ENCODE measurements at places on chromosomes 2 and 18. TPM values are rescaled to one million over a fixed set of nuclear protein-coding genes. Genes with fewer than 3 reads are reported as not detected.

Gene UGT1A10
- total RNA-seq = 112 TPM

DNA sequence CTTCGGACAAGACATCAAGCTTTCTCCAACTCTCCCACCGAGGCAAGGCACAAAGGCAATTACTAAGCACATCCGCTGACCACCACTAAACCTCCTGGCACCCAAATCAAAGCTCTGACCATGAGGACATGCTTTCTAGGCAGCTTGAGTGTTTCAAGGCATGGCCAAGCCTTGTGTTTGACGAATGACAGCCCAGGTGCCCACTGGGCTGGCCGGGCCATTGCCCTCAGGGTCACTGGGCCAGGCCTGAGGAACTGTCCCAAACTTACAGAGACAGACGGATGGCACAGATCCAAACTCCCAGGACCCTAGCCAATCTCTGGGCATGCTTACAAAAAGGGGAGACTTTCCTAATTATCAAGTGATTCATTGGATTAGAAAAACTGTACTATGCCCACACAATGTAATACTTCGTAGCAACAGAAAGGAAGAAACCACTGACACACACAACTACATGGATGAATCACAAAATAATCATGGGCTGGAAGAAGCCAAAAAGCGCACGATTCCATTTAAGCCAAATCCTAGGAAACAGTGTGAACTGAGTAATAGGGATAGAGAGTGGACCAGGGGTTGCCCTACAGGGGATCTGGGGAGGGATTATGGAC, 20.2 kb downstream of the CRACDL start:
- DNase-seq = no peak

DNA sequence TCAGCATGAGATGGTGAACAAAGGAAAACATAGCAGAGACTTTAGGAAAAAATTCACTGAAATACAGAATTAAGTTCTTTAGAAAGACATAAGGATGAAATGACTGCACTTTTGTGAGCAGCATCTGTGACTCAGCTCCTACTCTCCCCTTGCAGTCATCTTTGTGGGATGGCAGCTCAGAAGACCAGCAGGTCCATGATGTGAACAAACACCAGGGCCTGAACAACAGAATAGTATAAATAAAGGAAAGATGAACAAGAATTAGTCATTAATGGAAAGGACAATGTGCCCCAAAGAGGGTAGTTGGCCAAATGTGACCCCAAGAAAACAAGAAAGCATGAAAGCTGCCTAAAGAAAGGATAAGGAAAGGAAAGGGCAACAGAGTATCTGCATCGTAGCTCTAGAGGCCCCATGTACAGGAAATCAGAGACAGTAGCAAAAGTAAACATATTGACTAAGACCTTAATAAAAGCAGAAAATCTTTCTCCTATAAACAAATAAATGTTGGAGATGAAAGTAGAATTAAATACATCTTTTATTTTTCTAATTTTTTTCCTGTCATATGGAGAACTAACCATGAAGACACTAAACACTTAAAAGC, 318.0 kb downstream of the ZEB2 start:
- no peak for DNase-seq

Gene SOX11
- total RNA-seq = not detected

GRCh38 chr18:48908916-48909315, 41.8 kb downstream of the SMAD7 start:
- no peak for DNase-seq

Gene AMER3
- 0.42 TPM for total RNA-seq

DNA sequence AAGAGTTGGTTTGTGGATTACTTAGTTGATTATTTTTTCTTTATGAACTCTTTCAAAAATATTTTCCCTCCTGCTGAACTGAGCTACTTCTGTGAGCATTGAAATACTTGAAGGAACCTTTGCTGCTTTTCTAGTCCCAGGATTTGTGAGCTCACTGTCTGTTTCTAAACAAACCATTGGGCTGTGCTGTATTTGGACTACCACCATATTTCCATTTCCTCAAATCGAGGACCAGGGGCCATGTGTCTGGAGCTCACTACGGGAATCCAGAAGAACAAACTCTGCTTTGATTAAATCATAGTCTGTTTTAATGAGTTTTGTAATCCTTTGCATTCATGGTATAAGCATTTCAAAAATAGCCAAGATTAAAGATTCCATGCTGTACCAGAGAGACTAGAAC, 1.3 kb downstream of the MRPL33 start:
- no peak for DNase-seq

GRCh38 chr2:147632198-147632597, 212.6 kb upstream of the ACVR2A start:
- DNase-seq = no peak

- no peak for DNase-seq
Observed at GRCh38 chr2:48445091-48445725, 84.7 kb upstream of the STON1 start.

Gene GAL3ST2
- 50.8 TPM for total RNA-seq

DNA sequence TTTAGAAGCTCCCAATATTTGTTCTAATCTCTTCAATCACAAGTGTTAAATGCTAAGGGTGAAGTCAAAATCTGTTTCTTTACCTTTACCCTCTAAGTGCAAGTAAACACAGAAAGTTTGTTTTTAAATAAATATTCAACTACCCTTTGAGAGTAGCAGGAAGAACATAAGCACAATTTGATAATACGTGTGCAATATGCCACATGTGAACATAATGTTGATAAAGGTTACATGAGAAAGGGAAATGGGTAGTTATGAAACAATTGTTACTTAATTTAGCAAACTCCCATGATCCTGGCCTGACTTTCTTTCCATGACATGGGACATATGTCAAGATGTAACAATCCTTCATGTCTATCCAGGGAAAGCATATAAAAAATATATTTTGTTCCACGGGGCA, 7.1 kb downstream of the SPRED2 start:
- DNase-seq = no peak

Gene TBR1
- not detected for total RNA-seq

DNA sequence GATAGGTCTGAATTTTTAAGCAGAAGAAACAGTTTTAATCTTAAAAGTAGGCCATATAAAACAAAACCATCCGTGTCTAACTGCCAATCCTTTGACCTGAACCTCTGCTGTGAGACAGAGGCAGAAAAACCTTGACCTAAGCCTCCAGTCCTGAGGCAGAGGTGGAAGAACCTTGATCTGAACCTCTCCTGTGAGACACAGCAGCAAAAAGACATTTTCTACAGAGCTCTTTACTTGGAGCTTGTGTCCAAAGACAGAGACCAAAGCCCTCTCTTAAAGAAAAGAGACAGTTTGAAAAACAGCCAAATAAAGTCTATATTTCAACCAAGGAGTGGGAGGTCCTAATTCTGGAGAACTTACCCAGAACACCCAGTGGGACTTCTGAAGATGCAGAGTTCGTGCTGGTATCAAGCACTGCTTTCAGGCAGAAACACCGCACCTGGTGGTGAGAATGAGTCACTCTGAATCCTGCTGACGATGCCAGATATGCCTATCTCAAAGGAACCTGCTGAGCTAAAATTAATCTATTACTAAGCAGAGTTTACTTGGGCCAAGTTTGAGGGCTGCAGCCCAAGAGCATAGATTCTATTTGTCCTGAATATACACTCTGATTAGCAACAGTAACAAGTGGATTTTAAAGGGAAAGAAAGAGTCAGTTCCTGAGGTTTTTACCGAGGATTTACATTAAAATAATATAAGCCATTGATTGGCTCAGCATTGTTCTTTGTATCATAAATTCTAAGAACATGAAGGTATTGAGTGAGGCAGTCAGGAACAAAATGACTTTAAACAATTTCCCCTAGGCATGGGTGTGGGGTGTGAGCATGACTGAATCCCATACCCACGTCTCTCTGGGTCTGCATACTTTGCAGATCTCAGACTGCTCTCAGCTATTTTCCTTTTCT, 806.4 kb downstream of the TRIB2 start:
- no peak for DNase-seq

GRCh38 chr2:238346544-238346943, 26.2 kb downstream of the TRAF3IP1 start:
- no peak for DNase-seq

GRCh38 chr2:32772638-32773447, 145.0 kb downstream of the TTC27 start:
- DNase-seq = no peak

Gene CHMP1B
- 95.0 TPM for total RNA-seq

GRCh38 chr2:101803128-101803527, 105.6 kb downstream of the MAP4K4 start:
- no peak for DNase-seq

Gene FMNL2
- total RNA-seq = 14.8 TPM

Gene BBS5
- total RNA-seq = 1.4 TPM

GRCh38 chr2:143263066-143263625, 133.9 kb downstream of the ARHGAP15 start:
- no peak for DNase-seq

GRCh38 chr2:174235680-174236079, 12.7 kb downstream of the OLA1 start:
- DNase-seq = no peak

DNA sequence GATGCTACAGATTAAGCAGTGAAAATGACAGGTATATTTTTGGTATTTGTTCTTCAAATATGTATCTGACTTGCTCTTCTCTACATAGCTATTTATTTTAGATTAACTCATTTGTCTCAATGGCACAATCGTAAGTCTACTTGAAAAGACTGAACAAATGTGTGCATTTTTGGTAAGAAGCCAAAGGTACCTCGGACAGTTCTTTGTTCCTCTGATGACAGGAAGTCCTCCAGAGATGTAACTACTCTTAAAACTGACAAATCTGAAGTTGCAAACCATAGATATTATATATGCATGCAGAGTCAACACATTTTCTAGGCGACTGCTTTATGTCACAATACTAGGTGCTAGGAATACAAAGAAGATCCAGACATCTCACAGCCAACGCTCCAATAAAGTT, 36.7 kb downstream of the NDUFAF7 start:
- DNase-seq = no peak

All from left colon (tissue), 2 donors.